Skeletal muscle cell (primary cell): ENCODE measurements at places on chromosomes 5 and 9.

DNA sequence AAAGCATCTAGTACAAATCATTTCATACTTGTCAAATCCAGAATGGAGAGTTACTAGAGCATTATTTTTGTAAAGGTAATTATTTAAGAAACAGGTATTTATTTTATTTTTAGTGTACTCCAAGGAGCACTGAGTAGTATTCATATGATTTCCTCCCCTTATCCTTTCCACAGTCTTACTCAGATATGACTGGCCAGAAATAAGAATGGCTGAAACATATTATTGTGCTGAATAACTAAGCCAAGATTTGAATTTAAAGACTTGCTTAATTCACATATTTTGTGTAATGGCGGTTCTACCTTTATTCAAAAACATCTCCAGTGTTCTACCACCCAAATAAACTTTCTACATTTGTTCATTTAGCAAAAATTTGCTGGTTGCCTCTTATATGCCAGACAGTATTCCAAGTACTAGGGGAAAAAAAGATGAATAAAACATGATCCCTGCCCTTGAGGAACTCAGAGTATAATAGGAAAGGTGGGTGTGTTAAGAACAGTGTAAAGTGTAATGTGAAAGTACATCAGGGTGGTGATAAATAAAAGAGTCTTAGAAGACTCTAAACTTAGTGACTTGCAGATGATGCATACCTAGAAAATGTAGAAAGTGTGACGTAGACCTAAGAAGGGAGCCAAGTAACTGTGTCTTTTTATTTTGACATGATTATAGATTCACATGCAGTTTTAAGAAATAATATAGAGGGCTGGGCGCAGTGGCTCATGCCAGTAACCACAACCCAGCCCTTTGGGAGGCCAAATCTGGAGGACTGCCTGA is 110.4 kb upstream of the GRHPR start:
- no peak for DNase-seq

GRCh38 chr9:114836769-114837168 is 30.9 kb upstream of the TNFSF15 start:
- no peak for DNase-seq

DNA sequence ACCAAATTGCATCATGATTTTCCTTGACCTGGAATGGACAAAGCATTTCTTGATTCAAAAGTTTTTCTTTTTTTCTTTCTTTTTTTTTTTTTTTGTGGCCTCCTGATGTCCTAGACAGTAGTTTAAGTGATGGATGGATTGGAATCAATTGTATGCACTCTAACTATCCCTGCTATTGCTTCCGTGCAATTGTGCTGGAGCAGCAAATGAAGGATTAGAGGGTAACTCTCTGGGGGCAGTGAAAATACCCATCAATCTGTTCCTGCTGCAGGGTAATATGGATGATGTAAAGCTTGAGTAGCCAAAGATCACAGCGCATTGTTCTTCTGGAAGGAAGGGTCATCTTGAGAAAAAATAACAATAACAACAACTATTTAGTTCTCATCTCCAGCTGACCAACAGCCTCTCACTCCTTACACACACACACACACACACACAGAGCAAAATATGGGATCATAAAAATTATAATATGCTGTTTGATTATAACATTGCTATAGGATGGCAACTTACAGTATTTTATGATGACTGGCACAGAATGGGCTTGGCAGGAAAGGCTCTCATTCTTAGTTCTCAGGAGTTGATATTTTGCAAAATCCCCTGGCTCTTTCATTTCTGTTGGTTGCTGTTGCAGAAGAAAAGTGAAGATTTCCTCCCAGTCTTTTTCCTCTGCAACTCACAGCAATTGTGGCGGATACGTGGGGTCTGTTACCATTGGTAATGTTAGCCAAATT is 160.9 kb upstream of the DMAC1 start:
- DNase-seq = no peak

- DNase-seq = no peak
Observed at GRCh38 chr5:17354265-17354664, 136.8 kb downstream of the BASP1 start.

DNA sequence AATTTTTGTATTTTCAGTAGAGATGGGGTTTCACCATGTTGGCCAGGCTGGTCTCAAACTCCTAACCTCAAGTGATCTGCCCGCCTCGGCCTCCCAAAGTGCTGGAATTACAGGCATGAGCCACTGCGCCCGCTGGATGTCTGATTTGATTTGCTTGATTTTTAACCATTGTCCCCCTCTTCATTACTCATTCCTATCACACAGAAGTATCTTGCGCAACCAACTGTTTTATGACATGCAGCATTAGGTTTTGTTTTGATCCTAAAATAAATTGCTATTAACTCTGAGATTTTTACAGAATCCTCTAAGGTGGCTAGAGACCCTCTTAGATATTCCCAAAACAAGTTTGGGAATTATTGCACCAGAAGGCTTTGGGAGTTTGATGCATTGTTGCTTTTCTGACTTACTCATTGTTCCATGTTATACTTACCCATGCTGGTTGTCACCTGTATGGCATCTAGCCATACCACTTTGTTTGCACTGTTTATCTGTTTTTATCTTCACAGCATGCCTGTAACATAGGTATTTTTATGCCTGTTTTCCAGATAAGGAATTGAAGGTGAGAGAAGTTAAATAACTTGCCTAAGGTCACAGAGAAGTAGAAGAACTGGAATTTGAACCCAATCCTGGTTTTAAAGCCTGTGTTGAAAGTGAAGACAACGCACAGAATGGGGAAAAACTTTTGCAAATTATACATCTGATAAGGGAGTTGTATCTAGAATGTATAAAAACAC is 35.9 kb upstream of the PWWP2A start:
- no peak for DNase-seq

DNA sequence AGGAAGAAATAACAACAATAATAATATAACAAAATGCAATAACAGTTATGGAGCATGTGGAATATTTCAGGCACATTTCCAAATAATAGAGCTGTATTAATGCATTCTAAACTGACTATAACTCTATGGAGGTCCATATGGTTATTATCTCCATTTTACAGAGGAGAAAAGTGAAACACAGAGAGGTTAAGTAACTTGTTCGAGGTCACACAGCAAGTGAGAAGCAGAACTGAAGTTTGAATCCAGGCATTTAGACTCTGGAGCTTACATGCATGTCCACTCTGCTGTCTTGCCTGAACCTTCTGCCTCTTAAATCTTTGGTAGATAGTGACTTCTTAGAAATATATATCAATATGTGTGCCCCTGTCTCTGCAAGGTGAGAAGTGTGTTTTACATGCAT is 350.8 kb downstream of the GADD45G start:
- no peak for DNase-seq

- DNase-seq = peak; percentile 47
Observed at GRCh38 chr5:80238778-80239679, 16.8 kb downstream of the SERINC5 start.

DNA sequence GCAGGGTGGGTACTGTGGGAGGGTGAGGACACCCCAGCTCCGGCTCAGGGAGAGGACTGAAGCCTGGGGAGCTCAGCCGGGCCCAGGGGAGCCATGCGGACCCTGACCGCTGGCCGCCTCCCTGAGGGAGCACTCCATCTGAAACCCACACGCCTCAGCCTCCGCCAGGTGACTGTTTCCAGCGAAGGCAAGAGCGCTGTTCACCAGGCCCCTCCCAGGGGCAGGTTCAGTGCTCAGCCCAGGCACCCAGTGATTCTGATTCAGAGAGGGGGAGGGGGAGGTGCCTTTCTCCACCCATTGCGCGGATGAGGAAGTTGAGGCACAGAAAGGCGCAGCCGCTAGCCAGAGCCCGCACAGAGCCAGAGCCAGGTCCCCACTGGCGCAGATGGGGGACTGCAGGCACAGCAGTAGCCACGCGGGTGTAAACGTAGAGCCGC is 27.0 kb downstream of the ADGRD2 start:
- DNase-seq = no peak

DNA sequence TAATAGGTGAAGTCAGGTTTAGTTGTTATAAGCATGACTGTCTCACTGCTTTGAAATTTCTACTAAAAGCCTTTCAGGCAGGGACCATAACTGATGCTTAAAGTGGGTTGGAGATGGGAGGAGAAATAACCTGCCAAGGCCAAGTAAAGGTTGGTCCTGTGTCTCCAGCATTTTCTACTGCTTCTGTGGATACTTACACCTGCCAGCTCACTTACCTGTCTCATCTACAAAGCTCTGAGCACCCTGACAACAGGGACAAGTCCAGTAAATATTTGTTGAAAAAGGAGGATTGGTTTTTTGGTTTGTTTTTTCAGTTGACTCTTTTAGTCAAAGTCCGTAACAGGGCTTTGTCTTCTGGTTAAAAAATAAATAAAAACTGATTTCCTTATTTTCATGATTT is 38.6 kb downstream of the GRAMD2B start:
- no peak for DNase-seq

GRCh38 chr5:108264533-108264932 is 117.4 kb downstream of the FBXL17 start:
- DNase-seq = no peak
